HAP-1 (cell line): ENCODE measurements at places on chromosomes 13 and 19.
A peak's percentile ranks its signal among the peaks of the same experiment; 100 is the strongest.

DNA sequence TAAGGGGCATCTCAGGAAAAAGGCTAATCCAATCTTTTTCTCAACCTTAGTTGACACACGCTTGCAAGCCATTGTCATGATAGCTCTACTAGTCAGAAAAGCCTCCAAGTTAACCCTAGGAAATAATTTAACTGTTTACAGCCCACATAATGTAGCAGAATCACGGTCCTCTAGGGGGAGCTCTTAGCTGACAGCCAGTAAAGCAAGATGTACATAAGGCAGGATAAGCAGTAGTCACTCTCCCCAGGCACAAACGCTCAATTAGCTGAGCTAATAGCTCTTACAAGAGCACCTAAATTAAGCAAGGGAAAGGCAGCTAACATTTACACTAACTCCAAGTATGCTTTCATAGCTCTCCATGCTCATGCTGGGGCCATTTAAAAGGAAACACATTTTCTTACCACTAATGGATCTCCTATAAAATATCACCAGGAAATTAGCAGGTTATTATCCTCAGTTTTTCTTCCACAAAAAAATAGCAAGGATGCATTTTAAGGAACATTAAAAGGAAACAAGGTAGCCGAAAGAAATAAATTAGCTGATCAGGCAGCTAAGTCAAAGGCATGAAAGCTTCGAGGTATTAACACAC, 33.7 kb upstream of the ZSCAN5A start:
- DNase-seq, result no peak

DNA sequence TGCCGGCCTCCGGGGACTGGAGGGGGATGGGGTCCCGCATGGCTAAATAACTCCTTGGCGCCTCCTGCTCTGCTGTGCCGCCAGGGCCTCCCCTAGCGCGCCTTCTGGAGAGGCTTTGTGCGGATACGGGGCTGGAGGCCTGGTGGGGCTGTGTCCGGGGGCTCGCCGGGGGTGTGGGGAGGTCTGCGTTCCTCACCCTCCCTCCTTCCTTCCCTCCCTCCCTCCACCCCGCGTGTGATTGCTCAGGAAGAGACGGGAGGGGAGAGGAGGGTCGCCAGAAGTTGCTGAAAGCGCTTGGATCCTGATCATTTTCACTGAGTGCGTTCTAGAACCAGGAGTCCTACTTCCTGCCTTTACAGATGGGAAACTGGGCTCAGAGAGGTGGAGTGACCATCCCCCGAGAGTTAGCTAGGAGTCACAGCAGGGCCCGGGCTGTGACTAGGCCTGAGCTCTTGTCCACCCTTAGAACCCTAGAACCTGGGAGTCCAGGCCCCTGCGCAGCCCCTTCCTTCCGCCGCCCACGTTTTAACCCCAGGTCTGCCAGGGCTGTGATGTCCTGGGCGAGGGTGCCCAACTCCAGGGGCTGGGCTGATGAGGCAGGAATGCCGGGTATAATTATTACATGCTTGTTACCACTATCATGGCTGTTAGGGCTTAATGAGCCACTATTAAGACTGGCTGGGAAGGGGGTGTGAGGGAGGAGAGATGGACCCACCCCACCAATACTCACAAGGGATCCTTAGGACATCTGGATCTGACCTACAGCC, 782 bp upstream of the JUND start:
- peak; percentile 88 for DNase-seq

GRCh38 chr13:112596235-112596634, 8.3 kb upstream of the TUBGCP3 start:
- no peak for DNase-seq

DNA sequence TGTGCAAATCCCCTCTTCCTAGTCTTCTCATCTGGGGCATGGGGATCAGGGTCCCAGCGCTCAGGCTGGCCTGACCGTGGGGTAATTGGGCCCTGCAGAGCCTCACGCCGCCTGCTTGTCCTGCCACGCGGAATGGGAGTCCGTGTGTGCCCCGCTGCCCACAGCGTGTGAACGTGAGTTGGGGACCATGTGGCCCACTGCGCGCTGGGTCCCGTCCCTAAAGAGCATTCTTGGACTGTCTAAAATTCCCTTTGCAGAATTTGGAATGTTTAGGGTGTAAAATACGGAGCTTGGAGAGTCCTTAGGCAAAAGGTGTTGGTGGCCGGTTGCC, 2.9 kb downstream of the TMPRSS9 start:
- no peak for DNase-seq

- DNase-seq, result no peak
These were observed 7.7 kb downstream of the ATP4B start for GRCh38 chr13:113650275-113650674.
